ENCODE measurements at places on chromosomes 12 and 14.

DNA sequence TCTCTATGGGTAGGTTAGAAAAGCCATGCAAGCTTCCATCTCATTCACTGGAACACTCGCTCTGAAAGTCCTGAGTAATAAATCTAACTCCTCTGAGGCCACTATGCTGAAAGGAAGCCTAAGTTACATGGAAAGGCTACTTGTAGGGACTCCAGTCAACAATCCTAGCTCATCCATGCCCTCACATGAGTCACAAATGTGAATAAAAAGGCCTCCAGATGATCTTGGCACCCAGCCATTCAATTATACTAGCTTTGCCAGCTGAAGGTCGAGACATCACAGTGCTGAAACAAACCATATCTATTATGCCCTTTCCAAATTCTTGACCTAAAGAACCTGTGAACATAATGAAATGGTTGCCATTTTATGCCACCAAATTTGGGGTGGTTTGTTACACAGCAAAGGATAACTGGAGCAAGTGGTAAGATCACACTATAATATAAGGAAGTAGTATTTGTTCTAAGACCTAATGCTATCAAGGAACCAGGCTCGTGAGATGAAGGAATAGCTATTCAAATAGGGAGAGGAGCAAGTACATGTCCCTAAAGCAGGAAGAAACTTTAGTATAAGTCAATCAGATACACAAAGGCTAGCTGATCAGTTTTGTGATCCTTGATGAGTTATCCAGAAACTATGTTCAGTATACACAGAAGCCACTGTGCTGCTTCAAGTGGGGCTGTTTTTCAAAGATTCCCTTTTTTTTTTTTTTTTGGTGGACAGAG lies 142.1 kb downstream of the MED13L start:
- DNase-seq = no peak

- DNase-seq = no peak
Observed at GRCh38 chr14:76927971-76928700, 100.4 kb downstream of the IRF2BPL start.

- no peak for DNase-seq
Observed at GRCh38 chr12:132185705-132186104, 41.4 kb downstream of the NOC4L start.

DNA sequence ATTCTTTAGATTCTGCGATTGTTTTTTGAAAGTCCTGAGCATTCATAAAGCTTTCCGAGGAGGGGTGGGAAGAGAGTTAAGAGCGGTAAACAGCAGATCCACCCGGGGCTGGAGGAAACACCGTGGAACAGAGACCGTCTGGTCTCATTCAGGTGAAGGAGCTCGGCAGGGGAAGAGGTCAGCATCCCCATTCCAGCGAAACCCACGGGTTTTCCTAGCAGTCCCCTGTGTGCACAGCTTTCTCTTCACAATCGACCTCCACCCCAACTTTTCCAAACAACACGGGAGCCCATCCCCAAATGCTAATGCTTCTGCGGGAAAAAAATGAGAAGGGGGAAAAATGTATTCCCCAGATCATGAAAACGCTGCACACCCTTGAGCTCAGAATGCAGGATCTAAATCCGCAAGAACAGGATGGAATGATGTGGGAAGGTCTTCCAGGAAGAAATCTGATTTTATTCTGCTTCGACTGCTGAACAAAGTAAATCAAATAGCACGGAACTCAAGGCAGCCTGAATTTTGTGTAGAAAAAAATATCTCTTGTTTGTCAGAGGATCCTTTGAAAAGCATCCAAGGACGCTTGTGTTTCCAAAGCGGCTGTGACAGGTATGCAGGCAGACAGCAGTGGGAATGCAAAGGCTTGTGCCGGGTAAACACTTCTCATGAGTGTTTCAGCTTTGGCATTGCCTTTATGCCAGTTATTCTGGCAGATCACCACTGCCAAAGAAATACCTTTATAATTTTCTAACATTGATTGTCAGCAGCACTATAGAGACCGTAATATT lies 128.8 kb downstream of the NDUFA12 start:
- DNase-seq = no peak

DNA sequence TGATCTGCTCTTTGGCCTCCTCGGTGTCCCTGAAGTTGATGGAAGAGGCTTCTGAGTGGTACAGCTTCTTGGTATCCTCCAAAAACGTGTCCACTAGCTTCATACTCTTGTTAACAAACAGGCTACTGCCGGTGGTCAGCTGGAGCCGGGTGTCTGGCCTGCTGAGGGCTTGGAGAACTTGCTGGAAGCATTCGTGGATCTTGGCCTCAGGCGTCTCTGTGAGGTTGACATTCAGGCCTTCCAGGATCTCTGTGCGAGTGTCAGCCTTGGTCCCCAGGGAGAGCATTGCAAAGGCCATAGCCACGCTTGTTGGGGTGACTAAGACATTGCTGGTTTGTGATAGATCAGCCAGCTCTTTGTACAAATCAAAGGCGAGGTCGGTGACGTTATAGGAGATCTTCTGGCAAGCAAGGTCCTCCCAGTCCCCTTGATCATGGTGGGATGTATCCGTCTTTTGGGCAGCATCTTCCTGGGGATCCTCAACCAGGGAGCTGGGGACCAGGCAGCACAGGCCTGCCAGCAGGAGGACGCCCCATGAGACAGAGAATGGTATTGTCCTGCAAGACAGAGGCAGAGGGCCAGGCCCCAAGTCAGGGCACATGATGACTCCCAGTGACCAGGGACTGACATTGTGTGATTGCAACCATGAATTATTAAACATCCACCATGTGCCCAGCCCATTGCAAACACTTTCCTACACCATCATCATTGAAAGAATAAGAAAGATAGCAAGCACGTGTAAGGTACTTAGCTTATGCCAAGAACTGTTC lies 22.1 kb downstream of the SERPINA1 start:
- DNase-seq = no peak

DNA sequence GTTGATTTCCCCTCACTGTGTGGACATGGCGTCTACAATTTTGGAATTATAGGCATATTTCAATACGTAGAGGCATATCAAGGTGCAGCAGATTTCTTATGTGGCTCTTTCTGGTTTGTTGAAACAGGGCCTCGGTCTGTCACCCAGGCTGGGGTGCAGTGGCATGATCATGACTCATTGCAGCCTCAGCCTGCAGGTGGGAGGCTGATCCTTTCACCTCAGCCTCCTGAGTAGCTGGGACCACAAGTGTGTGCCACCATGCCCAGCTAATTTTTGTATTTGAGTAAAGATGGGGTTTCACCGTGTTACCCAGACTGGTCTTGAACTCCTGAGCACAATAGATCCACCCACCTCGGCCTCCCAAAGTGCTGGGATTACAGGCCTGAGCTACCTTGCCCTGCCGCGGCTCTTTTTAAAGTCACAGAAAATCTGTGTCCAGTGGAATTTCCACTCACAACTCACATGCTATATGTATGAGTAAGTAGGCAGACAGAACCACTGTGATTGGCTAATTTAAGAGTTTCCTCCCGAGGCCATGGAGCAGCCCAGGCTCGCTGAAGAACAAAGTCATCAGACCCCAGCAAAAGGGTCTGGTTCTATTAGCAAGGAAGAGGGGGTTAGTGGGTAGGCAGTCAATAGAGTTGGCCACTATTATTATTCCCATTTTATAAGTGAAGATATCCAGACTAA lies 9.1 kb downstream of the GNG2 start:
- DNase-seq = no peak

GRCh38 chr14:92922155-92922735 lies 705 bp upstream of the CHGA start:
- no peak for DNase-seq

DNA sequence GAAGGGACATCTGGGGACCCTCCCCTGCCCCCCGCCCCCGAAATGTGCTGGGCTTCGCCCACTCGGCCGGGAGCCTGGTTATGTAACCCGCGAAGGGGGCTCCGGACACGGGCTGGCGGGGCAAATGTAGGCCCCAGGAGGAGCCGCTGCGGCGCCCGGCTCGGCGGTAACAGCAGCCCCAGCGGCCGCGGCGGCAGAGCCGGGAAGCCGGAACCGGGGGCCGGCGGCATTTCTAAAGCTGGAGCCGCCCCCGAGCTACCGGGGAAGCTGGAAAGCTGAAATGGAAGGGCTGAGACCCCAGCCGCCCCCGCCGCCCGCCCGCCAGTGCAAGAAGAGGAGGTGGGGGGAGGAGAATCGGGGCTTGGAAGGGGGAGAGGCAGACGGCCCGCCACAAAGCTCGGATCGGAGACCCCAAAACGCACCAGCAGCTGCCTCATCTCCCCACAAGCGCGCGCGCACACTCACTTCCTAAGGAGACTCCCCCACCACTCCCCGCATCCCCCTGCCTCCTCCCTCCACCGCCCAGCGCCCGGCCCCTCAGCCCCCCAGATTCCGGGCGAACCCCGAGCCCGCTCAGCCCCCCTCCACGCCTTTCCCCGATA lies 1.5 kb downstream of the KDM2B start:
- DNase-seq = no peak

DNA sequence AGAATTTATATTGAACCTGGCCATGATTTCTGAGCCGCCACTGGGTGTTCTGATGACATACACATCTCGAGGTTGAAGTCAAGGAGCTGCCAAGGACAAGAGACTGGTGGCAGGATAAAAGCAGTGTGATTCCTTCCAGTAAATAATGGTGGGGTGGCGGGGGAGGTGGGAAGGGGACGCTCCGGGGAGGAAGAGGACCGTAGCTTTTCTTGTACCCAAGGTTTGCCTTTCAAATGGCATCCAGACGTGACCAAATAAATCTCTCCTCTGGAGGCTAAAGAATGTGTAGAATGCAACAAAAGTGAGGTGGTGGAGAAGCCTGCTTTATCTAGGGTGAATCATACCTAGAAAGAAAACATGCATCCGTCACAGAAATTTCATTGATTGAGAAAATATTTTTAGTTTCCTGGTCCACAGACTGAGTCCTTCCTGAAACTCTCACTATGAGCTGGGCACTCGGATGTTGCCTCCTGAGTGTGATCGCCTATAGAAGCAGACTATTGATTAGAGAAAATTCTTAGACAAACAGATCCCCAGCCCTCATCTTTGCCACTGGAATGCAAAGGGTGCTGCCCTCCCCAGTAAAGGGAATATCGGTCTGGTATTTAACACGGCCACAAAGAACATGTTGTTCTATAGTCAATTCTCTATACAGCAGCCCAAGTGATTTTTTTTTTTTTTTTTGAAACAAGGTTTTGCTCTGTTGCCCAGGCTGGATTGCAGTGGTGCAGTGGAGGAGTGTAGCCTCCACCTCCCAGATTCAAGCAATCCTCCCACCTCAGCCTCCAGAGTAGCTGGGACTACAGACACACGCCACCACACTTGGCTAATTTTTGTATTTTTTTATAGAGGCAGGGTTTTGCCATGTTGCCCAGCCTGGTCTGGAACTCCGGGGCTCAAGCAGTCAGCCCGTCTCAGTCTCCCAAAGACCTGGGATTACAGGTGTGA lies 112.1 kb downstream of the DPF3 start:
- DNase-seq = no peak

- no peak for DNase-seq
Observed at GRCh38 chr14:39365354-39365753, 66.9 kb downstream of the FBXO33 start.

GRCh38 chr12:93663006-93663728 lies 14.0 kb upstream of the CRADD start:
- no peak for DNase-seq

DNA sequence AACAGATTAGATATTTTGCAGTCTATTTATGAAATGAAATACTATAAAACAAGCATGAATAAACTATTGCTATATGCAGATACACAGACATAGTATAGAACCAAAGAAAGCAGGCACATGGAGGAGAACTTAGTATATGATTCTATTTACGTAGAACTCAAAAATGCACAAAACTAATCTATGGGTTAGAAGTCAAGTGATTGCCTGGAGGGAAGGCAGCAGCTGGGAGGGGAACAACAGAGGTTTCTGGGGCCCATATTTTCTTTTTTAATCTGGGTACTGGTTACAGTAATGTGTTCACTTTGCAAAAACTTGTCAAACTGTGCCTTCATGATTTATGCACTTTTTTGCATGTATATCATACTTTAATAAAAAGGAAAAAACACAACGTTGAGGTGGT lies 202.0 kb downstream of the BCAT1 start:
- no peak for DNase-seq

GRCh38 chr12:128170181-128170580 lies 96.8 kb upstream of the TMEM132C start:
- DNase-seq = no peak

DNA sequence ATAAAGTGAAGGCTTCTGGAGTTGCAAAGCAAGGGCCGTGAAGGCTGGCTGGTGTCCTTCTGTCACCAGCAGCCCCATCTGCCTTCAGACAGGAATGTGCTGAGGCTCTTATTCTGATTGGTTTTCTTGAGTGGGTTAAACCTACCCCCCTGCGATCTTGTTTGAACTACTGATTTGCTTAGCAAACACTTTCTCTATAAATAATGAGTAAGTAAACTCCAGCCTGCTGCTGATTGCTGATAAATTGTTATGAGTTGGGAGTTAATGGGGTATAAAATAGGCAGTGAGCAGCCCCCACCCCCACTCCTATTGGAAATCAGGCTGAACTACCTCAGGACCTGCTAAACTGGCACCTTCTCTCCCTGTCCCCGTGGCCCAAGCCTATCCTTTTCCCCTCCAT lies 146.1 kb upstream of the NOS1 start:
- DNase-seq = no peak

- no peak for DNase-seq
Observed at GRCh38 chr12:116698116-116698515, 39.8 kb downstream of the SPRING1 start.

DNA sequence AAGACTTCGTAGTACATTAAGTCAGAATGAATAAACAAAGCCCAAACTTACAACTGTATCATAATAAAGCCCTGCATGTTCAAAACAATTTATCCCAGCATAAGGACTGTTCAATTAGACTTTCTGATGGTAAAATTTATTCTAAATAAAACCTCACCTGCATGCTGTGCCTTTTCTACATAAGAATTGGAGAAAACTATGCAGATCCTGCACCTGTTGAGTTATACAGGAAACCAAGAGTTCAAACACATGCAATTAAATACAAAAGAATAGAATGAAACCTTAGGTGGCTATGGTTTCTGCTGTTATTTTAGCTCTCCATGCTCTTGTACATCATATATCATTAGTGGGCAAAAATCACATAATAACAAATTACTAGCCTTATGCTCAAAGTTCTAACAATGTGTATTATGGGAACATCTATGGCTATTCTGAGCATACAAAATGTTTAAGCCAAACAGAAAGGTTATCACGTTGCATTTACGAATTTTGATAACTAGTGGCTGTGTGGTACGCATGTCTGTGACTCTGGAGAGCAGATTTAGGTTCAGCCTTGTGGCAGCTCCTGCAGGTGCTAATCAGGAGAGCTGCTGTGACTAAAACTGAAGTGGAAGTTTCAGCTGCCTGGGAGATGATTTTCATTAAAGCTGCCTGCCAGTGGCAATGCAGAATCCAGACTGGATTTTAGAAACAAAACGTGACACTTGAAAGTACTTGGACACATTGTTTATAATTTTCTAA lies 36.1 kb upstream of the LRFN5 start:
- no peak for DNase-seq

GRCh38 chr12:6963791-6964413 lies 6.6 kb downstream of the PHB2 start:
- no peak for DNase-seq
